ENCODE measurements at places on chromosomes 13 and 19. TPM values are rescaled to one million over a fixed set of nuclear protein-coding genes. Genes with fewer than 3 reads are reported as not detected.

DNA sequence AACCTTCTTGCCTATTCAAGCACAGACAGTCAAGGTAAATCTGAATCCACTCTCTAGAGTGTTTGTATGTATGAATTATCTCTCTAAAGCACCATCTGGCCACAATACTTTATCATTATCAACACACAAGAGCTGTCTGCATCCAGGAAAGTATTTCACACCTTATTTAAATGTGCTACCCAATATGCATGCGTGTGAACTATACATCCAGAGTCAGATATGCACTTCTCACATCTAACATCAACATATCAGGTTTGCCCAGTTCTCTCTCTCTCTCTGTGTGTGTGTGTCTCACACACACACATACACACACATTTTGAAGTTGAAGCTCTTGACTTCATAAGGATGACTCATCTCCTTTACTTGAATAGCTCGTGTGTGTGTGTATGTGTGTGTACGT lies 697.5 kb upstream of the PCDH20 start:
- DNase-seq, result no peak
- no peaks in the 10 kb centered on the region for H3K36me3 ChIP-seq
- H3K27me3 ChIP-seq, result no peaks in the 10 kb centered on the region

The ZNF296 gene
- 1.3 TPM for total RNA-seq

The SHANK1 gene
- 0.36 TPM for total RNA-seq

GRCh38 chr19:869245-870177 lies 10.0 kb downstream of the CFD start:
- peaks cover 18% of the 10 kb centered on the region for H3K36me3 ChIP-seq
- no peak overlapping the region for H3K4me3 ChIP-seq
- H3K4me1 ChIP-seq, result peaks cover 1% of the 10 kb centered on the region
- no peaks in the 10 kb centered on the region for H3K27me3 ChIP-seq
- H3K27ac ChIP-seq, result no peak overlapping the region
- DNase-seq, result no peak

DNA sequence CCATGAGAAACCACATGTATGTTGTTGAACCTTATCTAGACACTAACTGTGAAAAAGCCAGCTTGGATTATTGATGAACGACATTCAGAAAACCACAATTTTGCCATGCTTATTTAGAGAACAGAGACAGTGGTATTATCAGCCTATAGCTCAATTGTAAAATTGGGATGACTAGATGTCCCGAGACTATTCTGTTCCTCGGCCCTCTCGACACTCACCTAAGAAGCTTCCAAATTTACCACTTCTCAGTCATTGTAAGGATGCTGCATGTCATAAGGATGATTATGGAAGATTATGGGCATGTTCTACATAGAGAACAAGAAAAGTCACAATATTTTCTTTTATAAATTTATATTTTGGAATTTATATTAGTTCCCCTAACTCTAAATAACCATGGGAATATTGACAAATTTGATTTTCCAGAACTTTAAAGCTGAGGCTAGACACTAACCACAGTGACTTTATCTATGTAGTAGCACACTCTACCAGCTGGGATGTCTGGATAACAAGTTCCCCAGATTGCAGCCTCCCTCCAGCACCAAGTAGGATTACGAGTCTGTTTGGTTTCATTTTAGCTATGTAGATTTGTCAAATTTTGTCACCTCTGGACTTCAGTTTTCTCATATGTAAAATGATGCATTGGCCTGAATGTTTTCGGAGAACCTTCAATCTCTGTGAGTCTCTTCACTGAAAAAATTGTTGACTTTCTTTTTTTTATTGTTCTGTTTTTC lies 513.6 kb downstream of the IRS2 start:
- peaks cover 12% of the 10 kb centered on the region for H3K4me1 ChIP-seq
- no peak overlapping the region for H3K4me3 ChIP-seq
- H3K27me3 ChIP-seq, result peaks cover 14% of the 10 kb centered on the region
- no peak for DNase-seq

The RAB20 gene
- total RNA-seq, result 4.0 TPM

- no peak for DNase-seq
- no peaks in the 10 kb centered on the region for H3K36me3 ChIP-seq
- peaks cover 7% of the 10 kb centered on the region for H3K4me1 ChIP-seq
- no peak overlapping the region for H3K27ac ChIP-seq
- H3K27me3 ChIP-seq, result no peaks in the 10 kb centered on the region
- H3K4me3 ChIP-seq, result no peak overlapping the region
Observed at GRCh38 chr13:60150538-60150937, 13.2 kb downstream of the DIAPH3 start.

The ILF3 gene
- total RNA-seq, result 784 TPM

Data from progenitor cell of endocrine pancreas (in vitro differentiated cells).